ENCODE measurements at places on chromosomes 4 and X.

DNA sequence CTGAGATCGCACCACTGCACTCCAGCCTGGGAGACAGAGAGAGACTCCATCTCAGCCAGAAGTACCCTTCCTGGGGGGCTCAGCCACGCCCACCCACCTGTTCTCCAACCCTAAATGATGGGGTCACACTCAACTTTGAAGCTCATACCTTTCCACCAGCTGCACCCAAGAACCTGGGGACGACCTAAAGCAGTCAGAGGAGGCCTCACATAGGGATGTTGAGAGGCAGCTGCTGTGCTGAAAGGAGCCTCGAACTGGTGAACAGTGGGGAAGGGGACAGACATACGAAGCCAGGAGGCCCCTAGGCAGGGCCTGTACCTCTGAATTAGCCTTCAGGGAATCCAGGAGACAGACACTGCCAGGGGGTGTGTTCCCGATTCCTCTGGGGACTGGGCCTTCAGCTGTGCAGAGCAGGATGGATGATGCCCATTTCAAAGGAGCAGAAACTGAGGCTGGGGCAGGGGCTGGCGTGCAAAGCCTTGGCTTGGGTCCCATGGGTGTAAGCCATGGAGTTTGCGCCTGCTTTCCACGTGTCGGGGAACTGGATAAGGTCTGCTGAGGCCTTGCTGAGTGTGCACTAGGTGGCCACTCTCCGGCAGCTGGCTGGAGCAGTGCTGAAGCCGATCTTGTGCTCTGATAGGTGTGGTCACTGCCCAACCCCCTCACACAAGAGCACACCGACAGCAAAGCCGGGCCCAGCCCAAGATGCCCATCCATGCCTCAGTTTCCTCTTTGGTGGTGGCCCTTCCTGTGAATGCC lies 130.8 kb downstream of the CPZ start:
- no peak for DNase-seq

GRCh38 chr4:40446839-40447238 lies 111.7 kb downstream of the CHRNA9 start:
- DNase-seq: no peak

- no peak for DNase-seq
Measured at GRCh38 chr4:86307432-86307831, 52.4 kb downstream of the MAPK10 start.

- DNase-seq: no peak
Measured at GRCh38 chr4:125703443-125703842, 388.7 kb downstream of the FAT4 start.

DNA sequence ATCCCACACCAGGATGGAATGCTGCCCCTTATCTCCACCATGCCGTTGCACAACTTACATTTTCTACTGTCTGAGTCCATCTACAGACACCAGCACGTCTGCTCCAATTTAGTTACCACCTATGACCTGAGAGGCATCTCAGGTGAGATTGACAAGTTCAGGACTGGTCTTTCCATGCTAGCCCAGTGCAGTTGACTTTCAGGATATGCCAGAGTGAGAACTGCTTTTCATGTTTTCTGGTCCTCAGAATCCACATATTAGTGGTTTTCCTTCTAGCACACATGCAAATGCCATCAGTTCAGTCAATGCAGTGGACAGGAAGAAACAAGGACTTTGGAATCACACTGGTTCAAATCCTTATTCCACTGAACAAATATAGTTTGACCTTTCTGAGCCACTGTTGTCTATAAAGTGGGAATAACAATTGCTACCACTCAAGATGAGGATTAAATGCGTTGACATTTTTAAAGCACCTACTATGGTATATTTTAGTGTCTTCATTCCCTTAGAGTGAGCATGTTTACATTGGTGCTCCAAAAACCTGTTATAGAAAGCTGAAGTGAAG lies 38.1 kb upstream of the ANXA3 start:
- DNase-seq: no peak

- no peak for DNase-seq
Measured at GRCh38 chr4:159009521-159009920, 93.4 kb upstream of the RAPGEF2 start.

DNA sequence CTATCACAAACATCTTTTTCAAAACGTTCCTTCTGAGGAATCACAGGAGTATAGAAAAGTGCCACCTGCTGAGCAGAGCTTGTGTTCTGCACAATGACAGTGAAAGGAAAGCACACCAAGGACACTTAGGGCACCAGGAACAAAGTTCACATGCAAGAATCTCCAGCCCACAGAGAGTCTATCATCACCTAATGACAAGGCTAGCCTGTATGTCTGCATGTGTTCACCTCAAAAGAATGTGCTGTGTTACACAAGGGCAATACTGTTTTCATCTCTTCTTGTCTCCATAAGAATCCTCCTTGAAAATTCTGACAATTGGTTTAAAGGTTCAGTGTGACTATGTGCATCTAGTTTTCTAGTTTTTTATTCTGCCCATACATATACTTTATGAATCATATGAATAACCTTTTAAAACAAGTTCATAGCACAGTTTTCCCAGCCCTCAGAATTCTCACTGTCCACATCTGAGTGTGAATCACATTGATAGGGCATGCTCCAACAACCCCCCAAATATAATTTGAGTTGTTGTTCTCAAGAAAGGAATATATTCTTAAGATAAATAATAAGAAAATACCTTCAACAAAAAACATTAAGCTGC lies 118.0 kb downstream of the PWWP3B start:
- DNase-seq: no peak

DNA sequence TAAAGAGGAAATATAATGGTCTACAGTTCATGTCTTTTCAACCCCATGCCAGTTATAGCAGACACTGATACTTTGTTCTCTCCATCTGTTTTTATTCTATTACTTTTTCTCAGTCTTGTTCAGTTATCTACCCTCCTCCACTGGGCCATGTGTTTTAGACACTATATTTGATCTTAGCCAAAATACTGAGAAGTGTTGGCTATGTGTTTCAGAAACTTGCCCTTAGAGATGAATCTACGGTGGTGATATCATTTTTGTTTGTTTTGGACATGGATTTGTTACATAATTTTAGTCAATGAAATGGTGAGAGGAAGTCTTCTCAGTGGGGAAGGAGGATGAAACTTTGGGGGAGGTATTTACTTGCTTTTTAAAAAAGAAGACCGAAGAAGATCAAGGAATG lies 211.5 kb upstream of the DDX53 start:
- DNase-seq: no peak

DNA sequence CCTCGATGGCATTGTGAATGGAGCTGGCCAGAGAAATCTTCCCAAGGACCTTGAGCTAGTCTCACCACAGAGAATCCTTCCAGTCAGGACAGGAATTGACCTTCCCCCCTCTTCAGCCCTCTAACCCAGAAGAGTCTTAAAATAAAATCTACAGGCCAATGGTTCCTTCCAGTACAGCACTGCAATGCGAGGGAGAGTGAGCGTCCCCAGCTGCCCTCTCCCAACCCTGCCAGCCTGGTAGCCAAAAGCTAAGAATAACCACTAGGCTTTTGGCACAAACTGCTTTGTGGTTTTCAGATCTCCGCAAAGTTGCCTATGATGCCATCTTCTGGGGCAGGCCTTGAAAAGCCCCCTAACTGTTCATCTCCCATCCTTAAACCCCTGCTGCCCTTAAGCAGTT lies 175.1 kb downstream of the AR start:
- DNase-seq: no peak
